ENCODE measurements at places on chromosomes 3 and 15.

DNA sequence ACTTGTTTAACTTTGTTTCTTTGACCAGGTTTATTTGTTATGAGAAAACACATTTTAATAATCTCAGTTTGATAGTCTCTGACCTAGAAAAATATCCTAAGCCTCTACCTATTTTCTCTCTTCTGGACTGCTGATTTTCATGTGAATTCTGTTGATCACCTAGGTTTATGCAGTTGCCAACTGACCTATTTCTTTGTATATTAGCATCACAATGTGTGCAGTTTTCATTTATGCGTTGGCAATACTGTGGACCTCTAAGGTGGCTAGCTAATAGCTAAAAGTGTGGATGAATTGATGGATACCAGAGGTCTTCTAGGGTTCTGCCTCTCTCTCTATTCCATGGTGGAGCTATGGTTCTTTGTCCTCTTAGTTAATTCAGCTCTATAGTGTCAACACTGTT is 72.1 kb downstream of the LRRC49 start:
- no peak for DNase-seq

GRCh38 chr3:184315543-184315867 is 1.1 kb downstream of the EIF4G1 start:
- DNase-seq = no peak

GRCh38 chr3:13107661-13108060 is 34.4 kb upstream of the IQSEC1 start:
- no peak for DNase-seq

DNA sequence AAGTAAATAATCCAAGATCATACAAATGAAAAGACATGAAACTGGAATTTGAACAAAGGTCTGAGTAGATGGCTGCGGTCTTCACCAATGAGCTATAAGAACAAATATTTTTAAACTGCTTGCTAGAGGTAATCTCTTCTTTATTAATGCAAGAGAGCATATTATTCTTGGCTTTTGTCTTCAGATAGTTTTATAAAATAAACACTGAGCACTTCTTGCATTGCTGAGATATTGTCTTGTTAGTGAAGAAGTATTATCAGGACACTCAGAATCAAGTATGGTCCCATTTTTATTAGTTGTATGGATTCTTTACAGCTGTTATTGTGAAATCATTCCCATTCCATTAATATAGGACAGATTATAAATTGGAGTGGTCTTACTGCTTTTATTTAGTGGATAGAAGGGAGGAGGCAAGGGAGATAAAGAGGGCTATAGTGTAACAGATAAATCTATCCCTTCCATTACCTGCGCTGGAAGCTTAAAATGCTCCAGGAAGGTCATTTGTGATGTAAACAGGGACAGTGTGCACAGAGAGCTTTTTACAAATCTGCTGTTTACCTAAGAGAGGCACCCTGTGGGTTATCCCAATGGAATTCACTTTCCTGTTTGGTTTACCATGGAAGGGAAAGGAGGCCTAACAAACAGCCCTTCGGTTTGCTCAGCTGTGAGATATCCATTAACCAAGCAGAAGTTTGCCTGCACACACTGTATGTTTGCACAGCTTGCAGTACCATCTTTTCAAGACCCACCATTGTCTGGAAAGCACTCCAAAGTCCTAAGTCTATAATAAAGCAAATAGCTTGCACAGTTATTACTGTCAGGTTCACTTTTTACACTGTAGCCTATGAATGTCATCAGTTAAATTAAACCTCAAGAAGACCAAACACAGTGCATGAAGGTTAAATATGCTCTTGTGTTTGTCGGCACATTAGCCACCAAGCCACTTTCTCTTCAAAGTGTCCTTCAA is 347.7 kb upstream of the TGFBR2 start:
- DNase-seq = no peak

GRCh38 chr3:112038863-112039262 is 4.3 kb downstream of the TMPRSS7 start:
- DNase-seq = no peak

- DNase-seq = no peak
These were observed 44.6 kb downstream of the WNT7A start for GRCh38 chr3:13835246-13835645.

DNA sequence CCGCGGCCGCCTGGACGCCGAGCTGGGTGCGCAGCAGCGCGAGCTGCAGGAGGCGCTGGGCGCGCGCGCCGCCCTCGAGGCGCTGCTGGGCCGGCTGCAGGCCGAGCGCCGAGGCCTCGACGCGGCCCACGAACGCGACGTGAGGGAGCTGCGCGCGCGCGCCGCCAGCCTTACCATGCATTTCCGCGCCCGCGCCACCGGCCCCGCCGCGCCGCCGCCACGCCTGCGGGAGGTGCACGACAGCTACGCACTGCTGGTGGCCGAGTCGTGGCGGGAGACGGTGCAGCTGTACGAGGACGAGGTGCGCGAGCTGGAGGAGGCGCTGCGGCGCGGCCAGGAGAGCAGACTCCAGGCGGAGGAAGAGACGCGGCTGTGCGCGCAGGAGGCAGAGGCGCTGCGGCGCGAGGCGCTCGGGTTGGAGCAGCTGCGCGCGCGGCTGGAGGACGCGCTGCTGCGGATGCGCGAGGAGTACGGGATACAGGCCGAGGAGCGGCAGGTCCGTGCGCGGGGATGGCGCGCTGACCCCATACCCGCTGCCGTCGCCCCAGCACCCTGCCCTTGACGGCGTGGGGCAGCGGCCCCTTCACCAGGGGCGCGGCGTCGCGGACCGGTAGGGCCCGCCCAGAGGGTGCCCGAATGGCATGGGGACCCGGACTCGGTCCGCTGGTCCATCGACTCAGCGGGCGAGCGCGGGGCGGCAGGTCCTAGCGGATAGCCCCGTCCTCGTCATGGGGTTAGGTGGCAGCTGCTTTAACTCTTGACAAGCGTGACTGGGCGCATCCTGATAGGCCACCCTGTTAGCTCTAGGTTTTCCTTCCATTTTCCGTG is 848 bp downstream of the SYNM start:
- peak; percentile 56 for DNase-seq

- no peak for DNase-seq
These were observed 71.8 kb downstream of the CPNE4 start for GRCh38 chr3:131962982-131963381.

DNA sequence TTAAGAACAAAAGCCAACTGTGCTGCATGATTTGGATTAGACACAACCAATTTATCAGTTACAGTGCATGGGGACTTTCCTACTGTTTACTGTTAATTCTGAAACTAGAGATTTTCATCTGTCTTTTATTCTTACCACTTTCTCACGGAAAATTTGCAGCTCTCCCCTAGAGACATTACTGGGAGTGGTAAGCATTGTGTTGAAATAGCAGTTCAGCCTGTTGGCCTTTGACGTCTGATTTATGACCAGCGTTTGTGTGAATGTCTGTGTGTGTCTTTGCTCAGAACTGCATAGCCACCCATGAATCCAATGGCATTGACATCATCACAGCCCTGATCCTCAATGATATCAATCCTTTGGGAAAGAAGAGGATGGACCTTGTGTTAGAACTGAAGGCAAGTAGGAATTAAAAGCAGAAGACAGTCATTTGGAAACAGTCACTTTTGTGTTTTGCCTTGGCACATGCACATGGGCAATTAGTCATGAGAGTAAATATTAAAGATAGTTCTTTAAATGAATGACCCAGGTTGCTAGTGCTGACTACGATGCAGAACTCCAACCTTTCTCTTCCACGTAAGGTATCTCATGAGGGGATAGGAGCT is 202.2 kb upstream of the BHLHE40 start:
- peak; percentile 85 for DNase-seq

GRCh38 chr3:122416966-122417365 is 1.1 kb upstream of the WDR5B start:
- DNase-seq = no peak

DNA sequence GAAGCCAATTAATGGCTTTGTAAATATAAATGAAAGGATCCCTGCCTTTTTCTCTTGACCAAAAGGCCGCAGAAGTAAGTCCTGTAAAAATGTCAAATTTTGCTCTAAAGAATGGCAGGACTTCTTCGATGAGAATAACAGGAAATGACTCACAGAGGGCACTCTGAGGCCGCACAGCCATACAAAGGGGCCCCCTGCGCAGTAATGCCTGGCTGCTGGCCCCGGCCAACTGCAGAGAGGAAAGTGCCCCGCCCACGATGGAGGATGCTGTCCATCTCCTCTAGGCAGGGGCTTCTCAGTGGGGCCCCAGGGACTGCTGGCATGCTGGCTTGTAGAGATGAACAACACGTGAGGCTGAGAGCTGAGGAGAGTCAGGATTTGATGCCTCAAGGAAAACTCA is 18.1 kb upstream of the SCN10A start:
- peak; percentile 52 for DNase-seq

DNA sequence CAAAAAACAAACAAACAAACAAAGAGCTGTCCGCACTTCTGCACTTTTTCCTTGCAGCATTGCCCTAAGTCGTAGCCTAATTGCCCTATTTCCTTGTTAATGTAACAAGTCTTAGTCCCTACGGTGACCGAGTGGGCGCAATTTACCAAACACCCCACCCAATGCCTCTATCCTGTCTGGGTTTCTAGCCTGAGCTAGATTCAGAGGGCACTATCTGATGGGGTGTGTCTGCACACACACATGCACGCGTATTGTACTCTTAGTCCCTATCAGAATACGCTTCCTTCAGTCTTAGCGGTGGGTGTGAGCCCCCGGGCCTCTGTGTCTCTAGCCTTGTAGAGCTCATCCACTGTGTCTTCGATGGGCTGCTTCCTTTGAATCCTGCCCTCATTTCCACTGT is 125.9 kb upstream of the DLG1 start:
- DNase-seq = no peak

- DNase-seq = no peak
These were observed 39.7 kb downstream of the LSM3 start for GRCh38 chr3:14218355-14218754.

DNA sequence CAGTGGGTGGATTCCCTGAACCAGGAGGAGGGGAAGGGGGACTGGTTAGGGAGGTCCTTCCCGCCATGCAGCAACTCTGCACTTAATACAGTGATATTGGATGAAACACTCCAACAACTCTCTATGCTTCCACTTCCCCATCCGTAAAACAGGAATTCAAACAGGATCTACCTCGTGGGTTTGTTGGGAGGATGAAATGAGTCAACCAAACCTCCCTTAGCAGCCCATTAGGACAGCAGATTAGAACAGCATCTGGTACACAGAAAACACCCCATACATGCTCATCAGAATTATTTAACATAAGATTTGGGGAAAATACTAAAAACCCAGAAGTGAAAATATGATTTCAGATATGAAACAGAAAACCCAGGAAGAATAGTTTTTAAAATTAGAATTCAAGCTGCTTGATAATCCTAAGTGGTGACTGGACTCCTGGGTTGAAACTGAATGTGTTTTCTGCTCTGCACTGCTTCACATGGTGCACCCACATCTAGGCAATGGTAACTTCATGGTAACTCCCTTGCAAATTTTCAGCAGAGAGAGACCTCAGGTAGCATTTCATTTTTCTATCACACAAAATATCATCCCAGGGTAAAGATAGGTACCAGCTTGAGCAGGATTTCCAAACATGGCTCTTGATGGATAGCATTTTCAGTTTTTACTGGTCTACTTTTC is 326.8 kb upstream of the FRG2C start:
- no peak for DNase-seq

- no peak for DNase-seq
These were observed 43.5 kb upstream of the PTX3 start for GRCh38 chr3:157393113-157393512.

GRCh38 chr3:71484047-71484446 is 99.5 kb downstream of the FOXP1 start:
- no peak for DNase-seq

DNA sequence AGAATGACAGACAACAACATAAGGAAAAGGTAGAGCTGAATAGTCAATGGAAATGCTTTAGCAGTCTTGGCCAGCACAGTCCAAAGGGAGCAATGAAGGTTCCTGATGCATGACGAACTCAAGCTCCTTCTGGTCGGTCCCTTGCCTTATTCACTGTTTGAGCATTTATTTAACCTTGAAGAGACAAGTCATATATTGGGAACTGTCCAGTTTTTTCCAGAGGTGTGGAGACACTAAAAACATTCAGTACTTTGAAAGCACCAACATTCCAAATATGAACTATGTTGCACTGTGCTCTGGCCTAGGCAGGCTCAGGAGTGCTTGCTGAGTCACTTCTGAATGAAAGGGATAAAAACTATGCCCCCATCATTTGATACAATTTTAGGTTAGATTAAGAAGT is 384.8 kb downstream of the MECOM start:
- no peak for DNase-seq

- DNase-seq = peak; percentile 22
These were observed 47.0 kb upstream of the LHFPL4 start for GRCh38 chr3:9600597-9600996.

DNA sequence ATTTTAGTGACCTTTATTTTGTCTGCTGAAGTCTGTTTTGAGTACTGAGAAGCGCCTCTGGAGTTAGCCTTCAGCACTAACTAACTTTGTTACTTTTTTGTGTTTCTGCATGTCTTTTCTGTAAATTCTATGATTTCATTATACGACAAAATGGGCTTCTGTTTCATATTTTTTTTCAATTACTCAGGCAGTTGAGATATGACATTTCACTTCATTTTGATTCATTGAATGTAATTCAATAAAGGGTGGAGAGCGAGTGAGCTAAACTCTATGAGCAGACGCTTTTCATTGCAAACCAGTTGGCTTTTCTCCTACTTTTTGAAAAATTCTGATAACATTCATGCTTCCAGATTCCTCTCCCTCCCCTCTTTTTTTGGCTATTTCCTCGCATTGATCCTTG is 84.4 kb upstream of the KCNH8 start:
- no peak for DNase-seq

DNA sequence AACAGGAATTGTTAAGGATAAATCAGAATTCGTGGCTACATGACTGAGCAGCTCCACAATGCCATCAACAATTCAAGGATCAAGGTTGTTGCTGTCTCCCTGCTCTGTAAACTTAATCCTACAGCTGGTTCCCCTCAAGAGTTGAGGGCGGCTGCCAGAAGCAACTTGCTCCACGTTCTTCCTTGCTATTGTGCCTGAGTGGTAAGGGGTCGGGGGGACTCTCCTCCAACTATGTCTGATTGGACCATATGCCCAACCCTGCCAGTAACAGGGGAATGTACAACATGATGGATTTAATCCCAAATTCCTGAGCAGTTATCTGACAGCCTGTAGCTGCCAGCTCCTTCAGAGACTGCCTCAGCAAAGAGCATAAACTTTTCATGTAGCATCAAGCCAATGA is 37.9 kb upstream of the MECOM start:
- DNase-seq = no peak

DNA sequence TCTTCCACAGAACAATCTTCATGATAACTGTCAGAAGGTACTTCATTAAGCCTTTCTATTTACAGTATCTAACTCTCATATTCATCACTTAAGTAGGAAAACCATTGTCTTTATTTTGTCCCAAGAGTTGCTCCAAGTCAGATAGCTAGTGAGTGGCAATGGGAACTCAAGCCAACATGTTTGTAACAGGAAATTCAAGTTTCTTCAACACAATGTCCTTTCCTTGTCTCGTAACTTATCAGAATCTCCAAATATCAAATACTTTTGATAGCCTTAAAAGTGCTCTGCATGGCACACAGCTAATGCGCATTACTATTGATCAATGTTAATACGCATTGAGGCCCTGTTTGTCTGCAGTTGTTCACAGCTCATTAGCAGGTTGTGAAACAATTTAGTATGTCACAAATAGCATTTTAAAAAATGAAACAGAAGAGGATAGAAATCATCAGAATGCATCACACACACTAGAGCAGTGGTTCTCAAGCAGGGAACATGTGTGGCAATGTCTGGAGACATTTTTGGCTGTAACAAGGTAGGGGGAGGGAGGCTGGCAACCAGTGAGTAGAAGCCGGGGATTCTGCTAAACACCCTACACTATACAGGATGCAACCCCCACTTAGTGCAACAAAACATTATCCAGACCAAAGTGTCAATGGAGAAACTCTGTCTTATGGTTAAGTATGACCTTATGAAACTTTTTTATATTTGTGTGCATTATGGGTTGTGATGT is 27.5 kb downstream of the BTLA start:
- no peak for DNase-seq
